ENCODE measurements at places on chromosomes 7 and 10. TPM values are rescaled to one million over a fixed set of nuclear protein-coding genes. Genes with fewer than 3 reads are reported as not detected.

- no peak for DNase-seq
Measured at GRCh38 chr10:929960-930624, 1.4 kb downstream of the LARP4B start.

GRCh38 chr10:79310911-79311573 lies 36.2 kb upstream of the PPIF start:
- no peak for DNase-seq

The GNGT1 gene
- not detected for total RNA-seq

- DNase-seq = no peak
Measured at GRCh38 chr10:17951868-17952371, at the start of gene SLC39A12. SLC39A12 (plus strand) TSS chr10:17951918; CDS start chr10:17953277, 1,359 bp downstream.

DNA sequence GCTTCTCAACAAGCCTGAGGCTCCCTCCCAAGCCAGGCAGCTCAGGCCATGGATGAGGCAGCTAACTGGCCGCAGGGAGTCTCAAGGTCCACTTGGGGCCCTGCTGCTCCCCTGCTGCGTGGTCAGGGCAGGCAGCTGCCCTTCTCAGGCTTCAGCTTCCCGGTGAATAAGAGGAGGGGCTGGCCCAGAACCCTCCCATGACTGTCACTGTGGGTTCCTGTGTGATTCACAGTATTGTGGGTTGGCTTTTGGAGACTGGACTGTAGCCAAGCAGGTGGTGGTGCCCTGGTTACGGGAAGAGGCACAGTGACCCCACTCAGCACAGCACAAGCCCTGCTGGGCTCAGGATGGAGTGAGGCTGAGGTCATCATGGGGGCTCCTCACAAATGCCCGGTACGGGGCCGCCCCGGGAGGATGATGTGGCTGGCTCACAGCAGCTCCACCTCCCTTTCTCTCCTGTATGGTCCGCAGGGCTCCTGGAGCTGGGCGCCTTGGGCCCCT lies 189.8 kb downstream of the HECW1 start:
- no peak for DNase-seq

DNA sequence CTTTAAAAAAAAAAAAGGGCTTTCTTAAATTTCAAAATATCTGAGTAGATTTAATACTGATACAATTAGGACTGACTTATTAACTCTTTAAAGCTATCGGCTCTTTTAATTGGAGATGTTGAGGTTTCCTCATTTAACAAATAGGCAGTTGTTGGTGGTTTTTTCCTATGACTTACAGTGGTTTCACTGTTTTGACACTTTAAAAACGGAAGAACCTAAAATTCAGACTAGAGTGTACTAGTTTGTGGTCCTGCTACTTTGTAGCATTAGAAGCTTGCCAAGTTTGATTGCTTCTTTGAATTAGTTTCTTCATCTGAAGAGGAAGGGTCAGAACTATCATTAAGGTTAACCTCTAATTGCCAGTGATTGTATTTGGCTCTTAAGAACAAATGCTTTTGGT lies 27.7 kb downstream of the CUL1 start:
- no peak for DNase-seq

The FLNC gene
- 1.8 TPM for total RNA-seq

GRCh38 chr7:42253316-42253715 lies 16.3 kb upstream of the GLI3 start:
- DNase-seq = no peak

The EGR2 gene
- total RNA-seq = 4.2 TPM

- DNase-seq = no peak
Measured at GRCh38 chr7:51467384-51468017, 150.9 kb upstream of the COBL start.

GRCh38 chr10:89633484-89633883 lies 11.6 kb downstream of the PANK1 start:
- DNase-seq = no peak

The KEL gene
- total RNA-seq = 0.33 TPM

The RNLS gene
- total RNA-seq = 26.5 TPM

DNA sequence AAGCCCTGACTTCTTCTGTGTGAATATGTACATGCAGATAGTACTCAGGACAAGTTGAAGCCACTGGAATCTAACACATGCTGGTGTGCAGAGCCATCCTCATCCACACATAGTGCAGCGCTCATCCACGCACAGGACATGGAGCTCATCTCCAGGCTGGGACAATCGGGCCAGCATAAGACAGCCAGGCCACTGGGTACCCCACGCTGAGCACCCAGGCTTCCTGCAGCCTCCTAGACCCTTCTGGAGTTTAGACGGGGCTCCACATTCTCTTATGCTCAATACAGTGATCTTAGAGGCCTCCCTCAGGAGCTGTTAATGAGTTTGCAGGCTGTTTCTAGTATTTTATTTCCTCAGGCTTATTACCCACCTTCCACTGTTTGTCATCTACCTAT lies 238.9 kb downstream of the TNS3 start:
- peak; percentile 2 for DNase-seq

GRCh38 chr7:115721293-115722217 lies 309.0 kb downstream of the TFEC start:
- DNase-seq = no peak

DNA sequence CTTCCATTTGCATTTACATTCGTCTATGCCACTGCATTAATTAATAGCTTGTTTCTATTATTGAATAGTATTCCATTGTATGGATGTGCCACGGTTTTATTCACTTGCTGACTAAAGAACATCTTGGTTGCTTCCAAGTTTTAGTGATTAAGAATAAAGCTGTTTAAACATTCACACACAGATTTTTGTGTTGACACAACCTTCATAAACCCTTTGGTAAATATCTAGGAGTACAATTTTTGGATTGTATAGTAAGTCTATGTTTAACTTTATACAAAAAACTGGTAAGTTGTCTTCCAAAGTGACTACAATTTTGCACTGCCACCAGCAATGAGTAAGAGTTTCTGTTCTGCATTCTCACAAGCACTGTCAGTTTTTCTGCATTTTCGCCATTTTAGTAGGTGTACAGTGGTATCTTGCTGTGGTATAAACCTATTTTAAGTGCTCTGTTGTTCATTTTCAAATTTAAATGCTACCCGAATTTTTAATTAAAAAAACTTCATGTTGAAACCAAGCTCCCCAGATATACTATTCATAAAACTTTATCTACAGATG lies 121.4 kb downstream of the RNF133 start:
- DNase-seq = no peak

GRCh38 chr7:132158166-132158565 lies 418.1 kb downstream of the PLXNA4 start:
- DNase-seq = no peak

The GHRHR gene
- not detected for total RNA-seq

- no peak for DNase-seq
Measured at GRCh38 chr7:70630440-70630817, 501.5 kb upstream of the GALNT17 start.

DNA sequence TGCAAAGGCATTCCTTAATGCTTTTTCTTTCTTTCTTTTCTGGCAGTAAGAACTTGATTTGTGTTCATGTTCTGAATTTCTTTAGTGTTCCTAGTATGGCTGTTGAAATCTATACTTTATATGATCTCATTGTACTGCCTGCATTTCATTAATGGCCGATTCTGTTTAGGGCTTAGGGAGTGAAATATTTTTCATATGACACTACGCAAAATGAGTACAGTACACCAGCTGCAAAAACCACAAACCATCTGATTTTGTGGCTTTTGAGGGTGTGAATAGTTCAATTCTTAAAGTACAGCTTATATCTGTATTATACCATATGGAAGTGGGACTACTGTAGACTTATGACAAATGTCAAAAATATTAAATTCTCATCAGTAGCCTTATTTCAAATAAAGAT lies 69.1 kb upstream of the FOXP2 start:
- no peak for DNase-seq

DNA sequence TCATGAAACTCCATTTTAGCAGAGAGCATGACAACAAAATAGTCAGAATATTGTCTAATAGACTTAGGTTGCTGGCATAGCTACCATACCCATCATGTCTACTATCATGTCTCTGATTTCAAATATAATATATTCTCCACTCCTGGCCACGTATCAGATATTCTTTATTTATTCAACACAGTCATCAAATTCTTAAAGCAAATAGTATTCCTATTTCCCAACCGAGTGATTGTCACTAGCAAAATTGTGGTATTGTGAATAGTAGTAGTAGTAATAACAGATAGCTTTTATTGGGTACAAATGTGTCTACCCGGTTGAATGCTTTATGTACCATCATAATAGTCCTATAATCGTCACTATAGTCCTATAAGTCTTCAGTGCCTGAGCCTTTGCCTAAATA lies 918.6 kb downstream of the KCNMA1 start:
- no peak for DNase-seq

- DNase-seq = peak; percentile 6
Measured at GRCh38 chr7:80918399-80918798, 452 bp downstream of the SEMA3C start.

The ANKRD30A gene
- total RNA-seq = not detected

DNA sequence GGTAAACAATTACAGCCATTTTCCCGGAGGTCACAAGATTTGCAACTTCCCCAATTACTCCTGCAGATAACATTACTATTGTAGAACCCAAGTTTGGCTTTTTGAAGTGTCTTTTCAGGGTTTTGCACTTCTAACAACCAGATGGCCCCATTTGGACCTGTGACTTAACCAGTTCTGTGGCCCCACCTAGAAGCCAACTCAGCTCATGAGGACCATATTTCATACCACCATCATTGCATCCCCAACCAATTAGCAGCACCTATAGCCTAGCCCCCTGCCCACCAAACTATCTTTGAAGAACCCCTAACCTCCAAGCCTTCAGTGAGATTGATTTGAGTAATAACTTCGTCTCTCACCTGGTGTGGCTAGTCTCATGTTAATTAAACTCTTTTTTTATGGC lies 51.3 kb upstream of the WDR11 start:
- DNase-seq = no peak

DNA sequence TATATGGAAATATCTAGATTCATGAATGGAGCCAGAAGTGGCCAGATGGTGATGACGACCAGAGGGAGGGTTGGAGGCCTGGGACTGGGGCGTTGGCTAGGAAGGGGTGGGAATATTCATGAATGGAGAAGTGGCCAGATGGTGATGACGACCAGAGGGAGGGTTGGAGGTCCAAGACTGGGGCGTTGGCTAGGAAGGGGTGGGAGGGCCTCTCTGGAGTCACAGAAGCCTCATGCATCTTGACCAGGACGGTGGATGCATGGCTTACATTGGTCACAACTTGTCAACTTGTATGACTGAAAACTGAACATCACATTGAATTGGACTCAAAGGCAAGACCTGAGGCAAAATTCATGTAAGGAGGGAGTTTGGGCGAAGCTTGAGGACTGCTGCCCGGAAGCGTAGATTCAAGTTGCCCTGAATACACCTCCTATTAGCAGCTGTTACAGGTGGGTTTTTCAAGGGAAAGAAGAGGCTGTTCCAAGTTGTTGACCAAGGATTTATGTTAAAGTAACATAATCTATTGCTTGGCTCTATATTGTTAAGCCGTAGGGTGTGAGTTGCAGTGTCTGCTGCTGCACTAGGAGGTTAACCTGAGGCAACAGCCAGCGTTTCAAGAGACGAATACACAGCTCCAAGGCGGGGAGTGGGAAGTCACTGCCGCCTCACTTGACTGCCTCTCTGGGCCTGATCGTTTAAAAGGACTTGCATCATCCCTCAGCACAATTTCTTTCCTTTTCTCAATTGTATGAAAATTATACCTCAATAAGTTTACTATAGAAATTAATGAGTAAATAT lies 55.1 kb upstream of the FAM20C start:
- no peak for DNase-seq

DNA sequence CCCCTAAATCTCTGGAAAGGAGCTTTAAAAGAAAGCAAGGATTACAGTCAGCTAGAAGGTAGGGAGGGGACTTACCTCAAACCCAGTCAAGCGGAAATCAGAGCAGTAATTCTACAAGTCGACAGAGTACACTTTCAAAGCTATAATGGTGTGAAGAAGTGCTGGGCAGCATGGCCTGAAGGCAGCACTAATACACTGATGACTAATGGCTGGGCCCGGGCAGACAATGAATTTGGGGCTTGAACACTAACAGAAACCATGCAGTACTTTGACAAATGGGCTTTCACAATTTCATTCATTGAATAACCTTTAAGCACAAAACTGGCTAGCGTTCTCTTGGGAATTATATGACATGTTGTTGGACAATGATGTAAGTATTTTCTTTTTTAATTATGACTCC lies 4.7 kb downstream of the GLI3 start:
- no peak for DNase-seq

DNA sequence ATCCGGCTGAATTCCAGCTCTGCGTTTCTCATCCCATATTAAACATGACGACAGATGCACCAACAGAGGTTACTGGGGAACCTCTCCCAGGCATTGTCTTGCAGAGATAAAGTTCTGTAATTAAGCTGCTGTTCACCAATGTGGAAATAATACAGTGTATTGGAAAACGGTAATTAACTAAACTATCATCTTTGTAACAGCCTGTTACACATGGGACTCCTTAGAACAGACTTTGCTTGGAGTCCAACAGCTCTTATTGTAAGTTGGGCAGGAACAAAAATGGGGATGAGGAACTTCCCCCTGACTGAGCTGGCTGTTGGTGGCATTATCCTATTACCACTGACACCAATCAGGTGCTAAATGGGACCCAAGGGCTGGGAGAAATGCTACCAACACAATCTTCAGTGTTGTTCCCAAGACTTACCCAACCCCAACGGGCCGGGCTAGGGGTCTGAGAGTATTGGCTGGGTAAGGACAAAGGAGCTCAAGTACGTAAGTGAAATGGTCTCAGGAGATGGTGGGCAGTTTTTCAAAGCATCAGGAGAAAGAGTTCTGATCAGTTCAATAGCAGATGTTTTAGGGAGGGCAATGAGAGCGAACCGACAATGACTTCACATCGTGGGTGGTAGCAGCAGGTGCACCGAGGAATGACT lies 759.4 kb downstream of the GRID1 start:
- DNase-seq = no peak

DNA sequence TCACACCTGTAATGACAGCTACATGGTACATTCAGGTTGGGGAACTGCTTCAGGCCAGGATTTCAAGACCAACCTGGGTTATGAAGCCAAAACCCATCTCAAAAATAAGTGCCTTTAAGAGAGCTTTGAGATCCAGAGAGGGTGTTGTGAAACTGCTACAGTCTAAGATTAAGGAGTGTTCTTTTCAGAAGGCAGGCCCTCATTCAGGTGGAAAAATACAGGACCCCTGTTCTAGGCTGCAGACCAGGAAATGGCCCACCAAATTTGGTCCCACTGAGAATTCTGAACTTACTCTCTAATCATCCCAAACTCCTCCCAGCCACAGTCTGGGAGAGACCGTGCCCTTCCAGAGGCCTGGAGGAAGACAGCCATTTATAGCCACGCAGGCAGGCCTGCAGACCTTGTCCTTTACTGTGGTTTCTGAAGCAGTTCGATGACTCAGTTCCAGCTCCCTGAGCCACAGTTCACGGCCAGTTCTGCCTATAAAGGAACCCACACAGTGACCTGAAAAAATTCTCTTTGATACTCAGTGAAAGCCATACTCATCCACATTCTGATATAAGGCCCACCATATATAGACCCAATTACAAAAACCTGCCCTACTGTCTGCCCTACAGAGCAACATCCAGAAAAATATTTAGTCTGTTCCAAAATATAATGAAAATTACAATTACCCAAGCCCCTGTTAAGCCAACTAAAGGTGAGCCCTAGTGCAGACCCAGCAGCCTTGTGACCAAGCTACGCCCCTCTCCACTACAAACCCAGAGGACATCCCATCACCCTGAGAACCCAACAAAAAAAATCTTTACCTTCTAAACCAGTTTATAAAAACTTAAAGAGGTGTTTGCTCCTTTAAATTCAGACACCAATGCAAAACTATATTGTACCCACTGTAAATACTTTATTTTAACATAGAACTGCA lies 21.2 kb downstream of the ZNF680 start:
- no peak for DNase-seq

The GRM3 gene
- total RNA-seq = not detected
